Activated naive CD4-positive, alpha-beta T cell (primary cell): ENCODE measurements at places on chromosomes 12 and 14.

GRCh38 chr12:80269803-80270552 lies 170.6 kb downstream of the OTOGL start:
- DNase-seq: no peak

DNA sequence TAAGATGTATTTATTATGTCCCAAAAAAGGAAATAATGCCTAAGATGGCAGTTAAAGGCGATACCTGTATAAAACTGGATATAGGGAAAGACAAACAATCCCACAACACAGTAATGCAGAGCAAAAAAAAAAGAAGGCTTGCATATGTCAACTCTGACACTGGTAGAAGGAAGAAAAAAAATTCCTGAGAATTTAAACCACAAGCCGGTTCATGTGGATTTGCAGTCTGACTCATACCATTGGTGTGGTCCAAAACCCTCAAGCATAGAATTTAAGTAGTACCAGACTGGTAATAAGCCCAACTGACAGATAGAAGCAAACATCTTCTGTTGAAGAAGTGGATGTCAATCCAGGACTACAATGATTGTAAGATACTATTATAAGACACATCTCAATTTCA lies 7.2 kb downstream of the DNAI7 start:
- DNase-seq: no peak

GRCh38 chr12:93502802-93503623 lies 35.7 kb downstream of the MRPL42 start:
- peak; percentile 37 for DNase-seq

DNA sequence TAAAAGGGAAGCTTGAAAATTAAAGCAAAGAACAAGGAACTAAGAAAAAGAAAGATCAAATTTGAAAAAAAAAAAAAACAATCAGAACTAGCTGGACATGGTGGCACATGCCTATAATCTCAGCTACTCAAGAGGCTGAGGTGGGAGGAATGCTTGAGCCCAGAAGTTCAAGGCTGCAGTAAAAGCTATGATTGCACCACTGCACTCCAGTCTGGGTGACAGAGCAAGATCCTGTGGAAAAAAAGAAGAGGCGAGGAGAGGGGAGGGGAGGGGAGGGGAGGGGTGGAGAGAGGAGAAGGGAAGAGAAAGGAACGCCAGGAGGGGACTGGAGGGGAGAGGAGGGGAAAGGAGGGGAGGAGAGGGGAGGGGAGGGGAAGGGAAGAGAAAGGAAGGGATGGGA lies 43.0 kb downstream of the EEA1 start:
- no peak for DNase-seq

DNA sequence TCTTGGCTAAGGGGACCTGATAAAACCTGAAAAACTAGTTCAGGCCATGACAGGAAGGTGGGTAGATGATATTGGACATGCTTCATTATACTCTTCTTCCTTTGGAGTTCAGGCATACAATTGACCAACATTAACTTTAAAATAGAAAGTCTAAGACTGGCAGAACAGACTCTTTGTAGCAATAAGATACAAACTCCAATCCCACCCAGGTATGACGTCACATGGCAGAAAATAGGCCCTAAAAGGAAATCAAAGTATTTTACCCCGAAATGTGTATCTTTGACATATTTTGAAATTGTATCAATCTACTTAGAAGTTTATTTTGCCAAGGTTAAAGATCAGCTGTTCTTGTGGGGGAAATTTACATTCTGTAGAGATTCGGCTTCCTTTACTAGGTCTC lies 198.1 kb upstream of the LRIG3 start:
- DNase-seq: no peak

DNA sequence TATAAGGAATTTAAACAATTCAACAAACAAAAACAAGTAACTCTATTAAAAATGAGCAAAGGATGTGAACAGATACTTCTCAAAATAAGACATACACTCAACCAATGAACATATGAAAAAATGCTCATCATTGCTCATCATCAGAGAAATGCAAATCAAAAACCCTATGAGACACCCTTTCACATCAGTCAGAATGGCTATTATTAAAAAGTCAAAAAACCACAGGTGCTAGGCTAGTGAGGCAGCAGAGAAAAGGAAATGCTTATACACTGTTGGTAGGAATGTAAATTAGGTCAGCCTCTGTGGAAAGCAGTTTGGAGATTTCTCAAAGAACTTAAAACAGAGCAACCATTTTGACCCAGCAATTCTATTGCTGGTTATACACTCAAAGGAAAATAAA lies 52.0 kb downstream of the NAV3 start:
- DNase-seq: no peak

- DNase-seq: no peak
Measured at GRCh38 chr12:42299392-42300308, 26.2 kb downstream of the ZCRB1 start.

DNA sequence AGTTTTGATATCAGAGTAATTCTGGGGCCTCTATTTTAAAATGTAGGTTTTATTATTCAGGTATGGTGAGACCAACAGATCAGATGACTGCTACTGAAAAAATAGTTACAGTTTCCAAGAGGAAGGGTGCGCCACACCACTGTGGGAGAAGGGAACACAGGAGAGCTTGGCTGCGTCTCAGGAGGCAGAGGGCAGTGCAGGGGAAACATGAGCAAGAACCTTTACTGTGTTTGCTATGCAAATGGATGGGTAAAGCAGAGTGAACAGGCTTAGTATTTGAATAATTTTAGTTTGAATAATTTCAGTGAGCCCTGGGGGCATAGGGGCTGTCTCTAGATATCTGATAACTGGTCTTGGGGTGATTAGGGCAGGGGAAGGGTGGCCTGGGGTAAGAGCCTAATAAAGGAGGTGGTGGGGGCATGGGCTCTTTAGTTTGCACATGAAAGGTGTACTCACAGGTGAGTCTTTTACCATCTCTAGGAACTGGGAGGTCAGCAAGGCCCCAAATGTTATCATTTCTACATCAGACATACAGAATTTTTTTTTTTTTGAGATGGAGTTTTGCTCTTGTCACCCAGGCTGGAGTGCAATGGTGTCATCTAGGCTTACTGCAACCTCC lies 196.8 kb upstream of the NEDD1 start:
- DNase-seq: no peak

GRCh38 chr14:57871459-57872080 lies 5.7 kb upstream of the SLC35F4 start:
- no peak for DNase-seq

- DNase-seq: no peak
Measured at GRCh38 chr14:67360470-67361206, 510 bp downstream of the EIF2S1 start.

DNA sequence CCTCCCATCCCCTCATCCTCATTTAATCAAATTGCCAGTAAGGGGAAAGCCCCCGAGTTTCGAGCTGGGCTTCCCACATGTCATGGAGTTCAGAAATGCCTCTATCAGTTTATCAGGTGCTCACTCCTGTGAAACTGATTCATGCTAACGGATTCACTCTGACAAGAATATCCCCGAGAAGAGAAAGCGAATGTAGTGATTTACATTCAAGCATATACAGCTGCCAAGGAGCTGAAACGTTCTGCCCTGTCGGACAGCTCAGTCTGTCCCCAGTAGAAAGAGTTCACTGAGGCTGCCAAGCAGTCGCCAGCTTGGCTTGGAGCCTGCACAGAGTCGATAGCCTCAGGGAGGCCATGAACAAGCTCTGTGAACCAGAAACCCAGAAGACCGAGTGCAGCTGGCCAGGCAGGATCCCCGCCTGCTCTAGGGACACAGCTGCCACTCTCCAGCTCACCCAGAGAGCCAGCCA lies 88.4 kb downstream of the TMCC3 start:
- DNase-seq: no peak

DNA sequence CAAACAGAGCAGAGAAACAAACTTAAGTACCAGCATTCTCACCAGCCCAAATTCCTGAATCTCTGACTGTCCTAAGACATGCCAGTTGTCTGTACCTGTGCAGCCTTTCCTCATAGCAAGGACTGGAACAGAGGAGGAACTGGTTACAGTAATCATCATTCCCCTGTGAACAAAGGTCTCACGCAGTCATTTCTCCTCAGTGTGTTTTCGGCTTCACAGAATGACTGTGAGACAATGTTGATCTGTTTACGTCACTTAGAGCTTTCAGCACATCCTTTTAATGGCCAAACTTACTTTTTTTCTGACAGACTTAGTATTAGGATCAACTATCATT lies 169.0 kb downstream of the FBXL14 start:
- DNase-seq: no peak

- no peak for DNase-seq
Measured at GRCh38 chr14:96497586-96497985, 4.6 kb upstream of the PAPOLA start.

- DNase-seq: no peak
Measured at GRCh38 chr14:91414475-91414833, 3.2 kb downstream of the CCDC88C start.

DNA sequence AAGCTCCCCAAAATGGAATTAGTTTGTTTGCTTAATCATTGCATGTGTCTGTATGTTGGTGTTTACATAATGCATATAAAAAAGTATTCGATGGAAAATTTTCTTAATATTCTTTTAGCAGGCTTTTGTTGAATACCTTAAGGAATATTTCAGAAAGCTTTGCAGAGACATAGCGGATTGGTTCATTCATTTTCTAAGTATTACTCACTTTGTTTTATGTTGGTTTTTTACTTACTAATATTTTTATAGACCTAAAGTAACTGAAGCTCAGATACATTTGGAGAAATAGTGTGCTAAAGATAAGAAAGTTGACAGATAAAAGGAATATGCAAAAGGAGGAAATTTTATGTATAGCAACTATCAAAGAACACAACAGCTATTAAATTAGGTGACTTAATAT lies 191.0 kb downstream of the ERC1 start:
- no peak for DNase-seq

DNA sequence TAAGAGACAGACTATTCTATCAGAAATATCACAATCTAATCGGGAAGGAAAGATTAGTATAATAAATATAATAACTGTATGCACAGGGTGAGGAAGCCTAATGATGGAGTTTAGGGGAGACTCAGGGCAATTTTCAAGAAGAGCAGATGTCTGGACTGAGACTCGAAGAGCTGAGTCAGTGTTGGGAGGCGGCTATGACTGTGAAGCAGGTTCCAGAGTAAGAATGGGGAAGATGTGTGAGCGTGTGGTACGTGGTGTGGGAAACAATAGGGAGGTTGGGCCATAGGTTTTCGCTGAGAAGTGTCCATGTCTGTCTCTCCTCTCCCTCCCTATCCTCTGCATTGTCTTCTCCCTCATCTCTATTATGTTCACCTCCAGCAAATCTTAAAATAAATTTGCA lies 85.6 kb downstream of the LMO3 start:
- DNase-seq: no peak

- DNase-seq: no peak
Measured at GRCh38 chr12:100555722-100556121, 17.8 kb upstream of the GAS2L3 start.

DNA sequence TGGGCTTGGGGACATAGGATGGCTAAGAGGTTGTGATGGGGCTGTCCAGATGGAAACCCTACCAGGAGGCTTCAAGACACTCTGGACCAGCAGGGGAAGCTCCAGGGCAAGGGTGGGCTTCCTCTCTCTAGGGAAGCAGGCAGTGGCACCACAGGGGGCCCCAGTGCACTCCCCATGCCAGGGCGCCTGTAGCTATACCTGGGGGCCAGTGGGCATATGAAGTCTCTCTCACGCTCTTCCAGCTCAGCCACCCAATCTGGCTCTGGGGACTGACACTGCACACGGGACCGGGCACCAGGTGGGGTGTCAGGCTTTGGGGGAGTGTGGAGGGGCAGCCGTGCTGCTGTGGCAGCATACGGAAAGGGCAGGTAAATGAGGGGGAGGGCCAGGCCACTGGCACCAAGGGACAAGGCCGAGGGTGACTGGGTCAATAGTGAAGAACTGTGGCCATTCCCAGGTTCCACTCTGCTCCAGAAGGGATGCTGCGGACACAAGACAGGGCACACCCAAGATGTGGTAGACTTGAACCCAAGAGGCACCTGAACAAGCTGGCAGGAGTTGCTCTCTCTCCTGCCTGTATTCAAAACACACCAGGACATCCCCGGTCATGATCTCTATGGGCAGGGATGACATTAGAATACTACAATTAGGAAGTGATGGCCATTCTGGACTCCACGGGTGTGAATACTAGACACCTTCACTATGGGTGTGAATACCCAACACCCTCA lies 27.5 kb downstream of the RFLNA start:
- no peak for DNase-seq

DNA sequence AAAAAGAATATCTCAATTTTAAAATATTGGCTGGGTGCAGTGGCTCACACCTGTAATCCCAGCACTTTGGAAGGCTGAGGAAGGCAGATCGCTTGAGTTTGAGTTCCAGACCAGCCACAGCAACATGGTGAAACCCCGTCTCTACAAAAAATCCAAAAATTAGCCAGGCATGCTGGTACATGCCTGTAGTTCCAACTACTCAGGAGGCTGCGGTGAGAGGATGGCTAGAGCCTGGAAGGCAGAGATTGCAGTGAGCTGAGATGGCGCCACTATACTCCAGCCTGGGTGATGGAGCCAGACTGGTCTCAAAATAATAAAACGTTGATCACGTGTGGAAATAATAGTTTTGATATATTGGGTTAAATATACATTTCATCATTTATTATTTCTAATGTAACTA lies 5.7 kb downstream of the MTRFR start:
- DNase-seq: no peak

GRCh38 chr12:44000309-44000952 lies 164.6 kb downstream of the TMEM117 start:
- no peak for DNase-seq

- no peak for DNase-seq
Measured at GRCh38 chr12:88865537-88865936, 285.3 kb upstream of the KITLG start.

DNA sequence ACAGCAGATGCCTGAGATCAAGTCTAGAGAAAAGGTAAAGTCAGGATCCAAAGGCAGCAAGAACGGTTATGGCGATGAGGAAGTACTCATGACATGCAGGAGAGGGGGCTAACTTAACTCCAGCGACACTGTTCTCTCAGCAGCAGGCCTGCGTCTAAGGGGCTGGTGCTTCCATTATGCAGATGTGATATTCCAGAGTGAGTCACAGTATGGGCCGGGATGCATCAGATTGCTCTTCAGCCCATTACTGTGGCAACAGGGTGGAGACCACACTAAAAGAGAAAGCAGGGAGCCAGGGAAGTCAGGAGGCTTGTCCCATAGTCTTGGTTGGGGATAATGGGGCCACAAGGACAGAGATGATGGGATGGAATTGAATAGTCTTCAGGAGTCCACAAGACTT lies 151.8 kb upstream of the NTF3 start:
- no peak for DNase-seq

GRCh38 chr12:14279845-14280244 lies 85.6 kb upstream of the ATF7IP start:
- no peak for DNase-seq

GRCh38 chr14:58707949-58708348 lies 70.2 kb downstream of the DACT1 start:
- no peak for DNase-seq

- DNase-seq: no peak
Measured at GRCh38 chr12:916240-916639, 33.3 kb downstream of the RAD52 start.

- DNase-seq: no peak
Measured at GRCh38 chr14:99524804-99525698, 43.8 kb downstream of the CCNK start.

GRCh38 chr12:64951944-64952343 lies 127.5 kb downstream of the TBC1D30 start:
- DNase-seq: no peak
